ENCODE measurements at places on chromosomes 3 and 15.

- no peak for DNase-seq
These were observed 36.2 kb downstream of the CBLB start for GRCh38 chr3:105832644-105833043.

GRCh38 chr3:183114384-183115178, 15.3 kb upstream of the MCCC1 start:
- no peak for DNase-seq

DNA sequence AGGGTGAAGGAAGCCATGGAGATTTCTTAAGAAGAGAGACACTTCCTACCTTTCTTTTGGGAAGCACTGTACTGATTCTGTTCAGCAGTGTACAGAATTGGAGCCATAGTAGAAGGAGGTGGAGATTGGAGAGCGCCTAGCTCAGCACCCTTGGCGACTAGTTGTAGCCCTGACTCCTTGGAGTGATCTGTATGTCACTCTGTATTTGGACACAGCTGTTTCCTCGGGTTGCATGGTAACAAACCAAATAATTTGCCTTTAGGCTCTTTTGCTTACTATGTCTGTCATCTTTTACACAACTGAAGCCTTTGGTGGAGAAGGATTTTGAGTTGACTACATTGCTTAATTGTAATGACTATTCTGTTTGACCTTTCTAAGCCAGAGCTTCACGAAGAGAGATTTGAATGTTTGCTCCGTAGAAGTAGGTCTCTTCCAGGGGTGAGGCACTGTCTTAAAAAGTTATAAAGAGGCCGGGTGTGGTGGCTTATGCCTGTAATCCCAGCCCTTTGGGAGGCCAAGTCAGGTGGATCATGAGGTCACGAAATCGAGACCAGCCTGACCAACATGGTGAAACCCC, 77.1 kb downstream of the AKAP13 start:
- DNase-seq, result no peak

GRCh38 chr15:51585986-51586385, 36.6 kb downstream of the DMXL2 start:
- no peak for DNase-seq

GRCh38 chr3:55676643-55677042, 189.5 kb upstream of the WNT5A start:
- DNase-seq, result no peak

- no peak for DNase-seq
These were observed 17.6 kb upstream of the COLQ start for GRCh38 chr3:15539066-15539465.

- no peak for DNase-seq
These were observed 626.0 kb downstream of the RBMS3 start for GRCh38 chr3:29906906-29907305.

Data from tibial artery (tissue), 4 donors.